ENCODE measurements at places on chromosomes 5 and 9.
A peak's percentile ranks its signal among the peaks of the same experiment; 100 is the strongest.

DNA sequence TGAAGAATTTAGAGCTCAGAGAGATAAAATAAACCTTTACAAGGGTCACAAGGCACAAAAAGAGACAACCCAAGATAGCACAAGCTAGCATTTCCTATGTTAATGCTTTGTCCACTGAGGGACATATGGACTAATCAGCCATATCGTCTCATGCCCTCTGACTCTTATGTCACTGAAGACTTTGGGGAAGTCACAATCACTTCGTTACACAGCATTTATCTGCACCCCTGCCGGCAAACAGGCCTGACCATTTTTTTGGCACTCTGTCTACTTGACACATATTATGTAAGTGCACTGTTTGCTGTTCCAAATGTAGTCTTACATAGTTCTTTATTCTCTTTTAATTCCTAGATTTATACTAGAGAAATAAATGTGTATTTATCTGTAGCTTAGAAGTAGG lies 13.9 kb upstream of the BNC2 start:
- DNase-seq = no peak

GRCh38 chr9:137021979-137022661 lies 5.9 kb downstream of the ABCA2 start:
- peak; percentile 77 for DNase-seq

DNA sequence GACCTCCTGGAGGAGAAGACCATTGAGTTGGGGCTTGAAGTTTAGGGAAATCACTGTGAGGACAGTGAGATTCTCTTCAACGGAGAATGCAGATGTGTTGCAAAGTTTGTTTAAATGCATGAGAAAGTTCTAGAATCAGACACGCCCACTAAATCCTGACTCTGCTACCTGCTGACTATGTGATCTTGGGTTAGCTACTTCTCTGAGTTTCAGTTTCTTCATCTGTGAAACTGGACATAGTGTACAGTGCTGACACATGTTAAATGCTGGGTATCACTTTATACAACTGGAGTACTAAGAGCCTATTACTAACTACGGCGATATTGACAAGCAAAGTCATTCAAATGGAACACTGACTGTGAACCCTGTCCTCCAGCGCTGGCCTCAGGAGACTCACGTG lies 255.5 kb downstream of the HSPA4 start:
- DNase-seq = no peak

GRCh38 chr5:43893951-43894684 lies 291.1 kb downstream of the NNT start:
- no peak for DNase-seq

- DNase-seq = no peak
Observed at GRCh38 chr9:36935332-36935731, 98.7 kb downstream of the PAX5 start.

DNA sequence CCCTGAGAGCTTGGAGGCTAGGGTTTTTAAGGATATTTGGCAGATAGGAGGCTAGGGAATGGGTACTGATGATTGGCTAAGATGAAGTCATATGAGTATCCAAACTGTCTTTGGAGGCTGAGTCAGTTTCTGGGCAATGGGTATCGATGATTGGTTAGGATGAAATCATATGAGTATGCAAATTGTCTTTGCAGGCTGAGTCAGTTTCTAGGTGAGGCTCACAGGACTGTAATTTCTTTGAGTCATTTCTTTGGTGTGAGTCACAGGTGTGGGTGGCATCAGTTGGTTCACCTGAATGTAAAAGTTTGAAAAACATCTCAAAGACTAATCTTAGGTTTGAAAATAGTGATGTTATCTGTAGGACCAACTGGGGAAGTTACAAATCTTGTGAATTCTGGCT lies 1068.0 kb downstream of the NR2F1-AS1 start:
- no peak for DNase-seq

- no peak for DNase-seq
Observed at GRCh38 chr9:61673664-61674381, 484.0 kb downstream of the SPATA31A7 start.

DNA sequence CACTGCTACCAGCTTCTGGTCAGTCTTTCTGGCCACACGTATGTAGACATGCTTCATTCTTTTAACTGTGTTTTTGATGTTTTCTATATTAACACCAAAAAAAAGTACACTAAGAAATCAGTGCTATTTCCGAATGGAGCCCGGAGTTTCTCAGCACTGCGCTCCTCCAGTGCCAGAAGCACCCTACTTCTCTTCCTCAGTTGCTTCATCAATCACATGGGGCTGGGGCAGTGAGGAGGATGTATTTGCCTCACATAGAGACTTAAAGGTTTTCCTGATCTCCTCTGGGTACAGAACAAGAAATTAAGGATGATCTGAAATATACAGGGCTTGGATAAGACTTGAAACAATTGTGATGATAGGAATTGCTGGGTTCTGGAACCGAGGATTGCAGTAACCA lies 148.0 kb downstream of the ERCC6L2 start:
- no peak for DNase-seq

DNA sequence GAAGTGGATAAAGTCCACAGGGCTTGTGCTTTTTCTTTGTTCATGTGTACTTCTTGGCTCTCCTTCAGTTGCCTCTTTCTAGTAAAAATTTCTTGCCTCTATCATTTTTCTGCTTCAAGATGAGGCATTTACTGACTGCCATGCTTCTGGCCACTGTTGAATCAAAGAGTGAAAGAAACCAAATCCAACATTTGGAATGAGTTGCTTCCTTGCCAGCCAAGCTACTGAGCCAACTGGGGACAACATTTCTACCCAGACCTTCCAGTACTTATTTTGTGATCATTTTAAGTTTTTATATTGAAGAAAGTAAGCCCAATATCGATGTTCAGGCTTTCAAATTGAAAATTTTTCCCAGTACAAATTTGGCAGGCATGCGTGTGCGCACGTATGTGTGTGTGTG lies 73.2 kb downstream of the SNCAIP start:
- DNase-seq = no peak

DNA sequence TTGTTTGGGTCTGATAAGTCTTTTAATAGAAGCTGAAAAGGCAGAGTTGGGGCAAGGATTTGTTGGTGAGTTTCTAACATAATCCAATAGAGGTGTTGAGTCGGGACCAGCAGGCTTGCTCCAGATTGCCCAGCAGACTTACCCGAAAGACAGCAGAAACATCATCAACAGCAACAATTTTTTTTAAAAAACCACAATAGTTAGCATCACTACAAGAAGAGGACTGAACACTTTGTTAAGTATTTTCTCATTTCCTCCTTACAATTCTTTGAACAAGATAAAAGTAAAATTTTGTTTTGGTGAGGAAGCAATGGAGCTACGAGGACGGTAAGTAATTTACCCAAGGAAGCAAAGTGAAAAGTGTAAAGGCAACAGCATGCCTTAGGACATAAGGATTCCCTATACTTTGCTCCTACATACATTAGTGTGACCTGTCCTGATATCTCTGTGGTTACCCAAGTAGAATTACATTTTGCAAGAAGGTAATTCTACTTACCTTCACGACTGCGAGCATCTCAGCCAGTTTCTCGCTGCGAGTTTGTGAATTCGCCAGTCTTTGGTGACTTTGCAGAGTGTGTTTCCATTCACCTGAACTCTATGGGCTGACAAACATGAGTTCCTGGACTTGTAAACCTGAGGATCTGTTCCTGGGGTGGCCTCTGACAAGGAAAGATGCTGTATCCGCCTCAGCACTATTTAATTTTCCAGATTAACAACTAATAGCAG lies 13.2 kb downstream of the ITK start:
- DNase-seq = no peak

DNA sequence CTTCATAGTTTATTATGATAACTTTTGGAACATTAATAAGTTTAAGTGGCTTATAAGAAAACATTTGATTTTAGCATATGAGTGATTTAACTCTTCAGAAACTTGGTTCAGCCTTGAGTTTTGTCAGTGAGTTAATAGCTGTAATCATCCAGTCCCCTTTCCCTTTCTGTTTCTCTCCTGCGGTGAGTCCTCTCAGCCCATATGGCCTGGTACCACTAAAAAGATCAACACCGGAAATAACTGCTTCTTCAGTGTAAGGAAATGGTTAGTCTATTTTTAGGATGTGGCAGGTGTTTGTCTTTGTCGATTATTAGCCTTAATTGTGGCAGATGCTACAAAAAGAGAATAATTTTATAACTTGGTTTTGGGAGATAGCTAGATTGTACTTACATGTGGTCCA lies 120.2 kb upstream of the GRHPR start:
- no peak for DNase-seq

DNA sequence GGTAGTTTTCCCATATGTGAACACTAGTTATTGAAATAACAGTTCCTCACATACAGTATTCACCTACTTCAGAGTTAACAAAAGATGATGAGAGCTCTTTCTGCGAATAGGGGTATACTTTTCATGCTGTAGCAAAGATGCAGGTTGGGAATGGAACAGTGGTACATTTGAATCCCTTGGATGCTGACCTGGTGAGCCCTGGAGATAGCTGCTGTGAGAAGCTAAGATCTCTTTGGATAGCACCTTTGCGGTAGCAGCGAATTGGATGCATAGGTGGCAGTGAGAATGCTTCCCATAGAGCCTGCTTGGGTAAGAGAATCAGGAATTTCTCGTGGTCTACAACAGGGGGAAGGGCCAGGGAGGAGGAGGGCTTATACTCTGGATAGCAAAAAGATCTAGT lies 61.2 kb downstream of the NUP214 start:
- no peak for DNase-seq

DNA sequence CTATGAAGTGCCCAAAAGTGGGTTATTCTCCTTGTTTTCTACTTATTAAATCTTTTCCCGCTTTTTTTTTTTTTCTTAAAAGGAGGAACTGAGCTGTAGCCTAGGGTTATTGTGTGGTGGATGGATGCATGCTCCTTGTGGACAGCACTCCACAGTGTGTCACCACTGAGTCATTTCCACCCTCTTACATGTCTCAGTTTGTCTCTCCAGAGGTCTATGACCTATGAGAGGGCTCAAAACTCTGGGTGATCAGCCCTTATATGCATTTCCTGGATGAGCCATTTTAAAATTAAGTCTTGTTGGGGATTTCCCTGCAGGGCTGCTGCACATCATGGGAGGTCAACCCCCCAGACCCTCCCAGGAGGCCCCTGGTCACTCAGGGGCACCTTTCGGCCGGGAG lies 102.2 kb upstream of the MOCS2 start:
- peak; percentile 15 for DNase-seq

DNA sequence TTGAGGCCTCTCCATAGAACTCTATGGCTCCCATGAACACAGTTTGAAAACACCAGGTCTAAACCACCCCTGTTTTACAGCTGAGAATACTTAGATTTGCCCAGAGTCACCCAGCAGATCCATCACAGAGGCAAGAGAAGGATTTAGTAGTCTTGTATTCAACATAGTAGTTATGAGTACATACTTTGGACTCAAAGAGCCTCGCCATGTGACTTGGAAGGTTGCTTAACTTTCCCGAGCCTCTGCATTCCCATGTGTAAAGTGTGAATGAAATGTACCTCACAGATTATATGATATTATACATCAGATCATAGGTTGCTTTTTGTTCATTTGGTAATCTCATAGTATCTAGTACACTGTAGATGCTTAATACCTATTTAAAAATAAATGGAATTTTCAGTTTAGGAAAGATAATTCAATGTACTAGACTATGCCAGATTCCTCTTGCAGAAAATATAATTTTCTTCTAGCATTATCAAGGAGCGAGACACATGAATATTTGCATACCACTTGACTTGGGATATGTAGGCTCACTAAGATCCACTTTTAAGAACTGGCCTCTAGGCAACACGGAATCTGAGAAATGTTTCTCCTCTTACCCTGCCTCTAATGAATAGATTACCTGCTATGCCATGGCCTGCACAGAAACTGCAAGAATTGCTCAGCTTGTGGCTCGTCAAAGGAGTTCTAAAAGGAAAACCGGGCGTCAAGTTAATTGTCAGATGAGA lies 18.6 kb downstream of the TDRD7 start:
- no peak for DNase-seq

- no peak for DNase-seq
Observed at GRCh38 chr5:58369513-58370190, 90.2 kb downstream of the PLK2 start.

DNA sequence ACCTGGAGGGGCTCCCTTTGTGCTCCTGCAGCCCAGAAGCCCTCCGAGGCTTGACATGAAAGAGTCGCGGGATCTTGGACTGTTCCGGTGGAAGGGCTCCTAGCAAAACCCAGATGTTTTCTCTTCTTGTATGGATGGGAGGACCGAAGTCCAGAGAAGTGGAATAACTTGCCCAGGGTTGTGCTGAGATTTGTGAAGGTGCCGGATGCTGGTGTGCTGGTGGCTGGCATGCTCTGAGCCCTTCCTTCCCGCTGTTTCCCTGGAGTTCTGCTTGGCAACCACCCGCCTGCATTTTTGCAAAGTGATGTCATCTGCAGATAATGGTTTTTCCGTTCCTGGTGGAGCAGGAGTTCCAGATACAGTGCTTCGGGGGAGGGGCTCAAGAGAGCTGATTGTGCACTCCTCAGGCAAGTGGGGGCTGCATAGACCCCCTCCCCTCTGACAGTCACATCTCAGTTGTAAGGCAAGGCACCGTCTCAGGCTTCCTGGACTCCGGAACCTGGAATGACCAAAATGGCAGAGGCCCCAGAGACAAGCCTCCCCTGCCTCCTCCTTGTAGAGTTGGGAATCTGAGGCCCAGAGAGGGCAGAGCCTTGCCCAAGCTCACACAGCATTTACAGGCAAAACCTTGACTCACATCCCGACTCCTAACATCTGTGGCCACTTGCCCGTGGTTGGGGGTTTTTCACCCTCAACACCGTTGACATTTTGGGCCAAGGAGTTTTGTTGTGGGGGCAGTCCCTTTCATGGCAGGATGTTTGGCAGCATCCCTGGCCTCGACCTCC lies 157.0 kb downstream of the RGS3 start:
- DNase-seq = peak; percentile 90

- DNase-seq = peak; percentile 79
Observed at GRCh38 chr5:446883-447263, 3.9 kb downstream of the EXOC3 start.

GRCh38 chr9:95078939-95079338 lies 238.6 kb downstream of the FANCC start:
- no peak for DNase-seq

DNA sequence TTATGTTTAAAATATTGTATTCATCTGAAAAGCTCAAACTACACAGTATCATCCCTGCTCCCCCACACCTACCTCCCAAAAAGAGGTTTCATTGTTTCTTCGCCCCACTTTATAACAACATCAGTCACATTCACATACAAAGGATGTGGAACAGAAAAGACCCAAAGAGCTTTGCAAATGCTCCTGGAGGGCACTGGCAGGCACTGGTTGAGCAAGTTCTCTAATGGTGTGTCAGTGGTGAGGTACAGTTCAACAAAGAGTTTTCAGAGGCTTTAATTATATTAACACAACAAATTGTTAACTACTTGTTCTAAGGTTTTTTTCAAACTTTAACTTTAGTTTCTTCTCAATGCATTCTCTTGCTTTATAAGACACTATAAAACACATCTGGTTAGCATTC lies 54.1 kb upstream of the ECM2 start:
- DNase-seq = no peak

- no peak for DNase-seq
Observed at GRCh38 chr5:67495072-67495471, 298.5 kb upstream of the CD180 start.

All from GM03348 (cell line).